NB4 (cell line): ENCODE measurements at places on chromosomes 3 and 15.

GRCh38 chr3:6679510-6679909 lies 181.4 kb upstream of the GRM7 start:
- peak; percentile 22 for DNase-seq

- no peak for DNase-seq
Measured at GRCh38 chr3:123262226-123262625, 60.5 kb downstream of the SEC22A start.

- DNase-seq = no peak
Measured at GRCh38 chr3:118792191-118792590, 242.5 kb downstream of the IGSF11 start.

GRCh38 chr3:58158442-58159153 lies 52.2 kb downstream of the DNASE1L3 start:
- no peak for DNase-seq

GRCh38 chr3:156764751-156765150 lies 61.4 kb upstream of the LEKR1 start:
- DNase-seq = no peak

DNA sequence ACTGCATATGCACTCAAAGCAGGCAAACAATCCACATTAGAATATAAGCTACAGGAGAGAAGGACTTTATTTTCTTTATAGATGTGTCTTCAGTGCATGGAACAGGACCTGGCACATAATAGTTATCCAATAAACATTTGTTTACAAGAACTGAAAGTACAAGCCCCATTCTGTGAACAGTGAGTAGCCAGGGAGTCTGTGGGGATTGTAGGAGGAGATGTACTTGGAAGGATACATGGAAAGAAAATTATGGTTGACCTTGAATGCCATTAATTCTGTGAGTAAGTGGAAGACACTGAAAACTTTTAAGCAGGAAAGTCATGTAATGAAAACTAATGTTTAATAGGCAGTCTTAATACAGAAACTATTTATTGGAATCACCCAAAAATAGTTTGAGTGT lies 28.3 kb downstream of the MASP1 start:
- no peak for DNase-seq

GRCh38 chr3:25510797-25511196 lies 82.7 kb downstream of the RARB start:
- no peak for DNase-seq

DNA sequence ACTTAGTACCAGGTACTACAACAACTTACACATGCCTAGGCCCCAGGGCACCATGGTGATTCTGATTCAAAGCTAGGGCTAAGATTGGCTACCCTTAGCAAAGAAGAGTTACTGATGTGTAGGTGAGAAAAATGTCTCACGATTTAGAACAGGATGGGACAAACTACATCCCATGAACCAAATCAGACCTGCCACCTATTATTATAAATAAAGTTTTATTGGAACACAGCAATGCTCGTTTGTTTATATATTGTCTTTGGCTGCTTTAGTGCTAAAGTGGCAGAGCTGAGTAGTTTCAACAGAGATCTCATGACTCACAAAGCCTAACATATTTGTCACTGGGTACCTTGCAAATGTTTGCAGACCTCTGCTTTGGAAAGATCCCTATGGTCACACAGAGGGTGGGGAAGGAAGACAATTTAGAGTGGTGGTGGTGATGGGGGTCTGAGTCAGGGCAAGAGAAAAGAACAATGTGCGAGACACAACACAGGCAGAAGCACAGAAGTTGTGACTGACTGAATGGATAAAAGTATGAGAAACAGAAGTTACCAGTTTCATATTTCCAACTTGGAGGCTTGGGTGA lies 770.6 kb upstream of the CFAP20DC start:
- DNase-seq = no peak

DNA sequence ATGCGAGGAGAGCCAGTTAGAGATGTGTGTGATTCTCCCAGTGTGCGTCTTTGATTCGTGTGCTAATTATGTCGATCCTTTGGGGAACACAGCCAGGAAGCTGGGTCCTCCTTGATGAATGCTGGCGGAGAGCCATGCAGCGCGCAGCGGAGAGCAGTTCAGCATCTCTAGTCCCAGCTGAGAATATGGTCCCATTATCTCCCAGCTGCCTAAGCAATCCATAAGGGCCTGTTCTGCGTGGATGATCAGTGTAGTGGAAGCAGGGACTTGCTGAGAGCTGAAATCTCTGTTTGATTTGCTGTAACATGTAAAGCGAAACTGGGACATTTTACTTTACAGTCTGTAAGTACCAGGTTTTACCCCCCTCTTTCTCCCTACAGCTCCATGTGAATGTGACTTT lies 412.7 kb downstream of the CNTN4 start:
- DNase-seq = no peak

GRCh38 chr3:59573911-59574310 lies 524.1 kb upstream of the CFAP20DC start:
- DNase-seq = no peak

GRCh38 chr3:21942328-21942727 lies 191.3 kb upstream of the ZNF385D start:
- DNase-seq = no peak

DNA sequence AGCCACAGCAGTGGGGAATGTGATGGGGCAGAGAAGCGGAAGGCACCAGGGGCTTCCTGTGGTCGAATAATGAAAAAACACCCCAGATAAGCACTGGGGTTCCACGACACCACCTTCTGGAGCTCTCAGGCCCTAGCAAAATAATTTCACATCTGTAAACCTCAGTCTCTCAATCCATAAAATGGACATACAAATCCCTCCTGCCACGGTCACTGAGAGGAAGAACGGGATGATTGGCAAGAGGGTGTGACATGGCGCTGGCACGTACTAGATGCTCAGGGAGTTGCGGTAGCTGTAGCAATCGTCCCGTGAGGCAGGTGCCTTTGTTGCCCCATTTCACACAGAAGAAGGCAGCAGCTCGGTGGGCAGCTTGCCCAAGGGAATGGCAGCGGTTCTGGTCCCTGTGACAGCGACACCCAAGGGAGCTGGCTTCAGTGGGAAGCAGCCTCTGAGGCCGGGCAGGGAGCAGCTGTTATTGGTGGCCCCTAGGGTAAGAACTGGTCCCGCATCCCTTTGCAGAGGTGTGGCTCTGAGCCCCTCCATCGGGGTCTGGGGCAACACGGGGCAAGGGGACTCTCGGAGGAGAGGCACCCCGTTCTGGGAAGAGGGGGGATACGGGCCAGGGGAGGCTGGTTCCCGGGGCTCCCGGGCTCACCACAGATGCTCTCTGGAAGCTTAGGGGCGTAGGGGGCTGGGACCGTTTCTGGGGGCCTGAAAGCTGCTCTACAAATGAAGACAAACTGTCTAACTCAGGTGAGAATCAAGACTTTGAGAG lies 114.0 kb upstream of the ALDH1A3 start:
- DNase-seq = no peak
